ENCODE measurements at places on chromosomes 4 and X.

DNA sequence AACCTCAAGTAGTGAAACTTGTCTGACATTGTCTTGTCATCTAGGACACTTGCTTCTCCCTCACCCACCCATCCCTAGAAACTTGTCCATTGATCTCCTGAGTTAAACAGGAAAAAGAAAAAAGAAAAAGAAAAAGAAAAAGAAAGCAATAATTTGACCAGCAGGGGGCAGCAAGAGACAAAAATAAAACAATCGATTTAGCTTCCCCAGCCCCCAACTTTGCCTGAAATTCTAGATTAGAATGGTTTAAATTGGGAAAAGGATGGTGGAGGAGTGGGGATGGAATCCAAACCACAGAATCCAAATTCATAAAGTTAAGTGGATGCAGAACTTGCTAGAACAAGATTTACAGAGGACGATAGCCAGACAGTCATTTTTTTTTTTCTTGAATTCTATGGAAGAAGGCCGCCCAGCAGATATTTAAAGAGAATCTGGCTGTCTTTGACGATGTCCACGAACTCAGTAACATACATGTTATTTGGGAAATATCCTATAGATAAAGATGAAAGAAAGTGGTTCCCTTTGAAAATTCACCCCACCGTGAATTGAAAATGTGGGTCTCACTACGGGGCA is 282.9 kb downstream of the USP46 start:
- DNase-seq = no peak

DNA sequence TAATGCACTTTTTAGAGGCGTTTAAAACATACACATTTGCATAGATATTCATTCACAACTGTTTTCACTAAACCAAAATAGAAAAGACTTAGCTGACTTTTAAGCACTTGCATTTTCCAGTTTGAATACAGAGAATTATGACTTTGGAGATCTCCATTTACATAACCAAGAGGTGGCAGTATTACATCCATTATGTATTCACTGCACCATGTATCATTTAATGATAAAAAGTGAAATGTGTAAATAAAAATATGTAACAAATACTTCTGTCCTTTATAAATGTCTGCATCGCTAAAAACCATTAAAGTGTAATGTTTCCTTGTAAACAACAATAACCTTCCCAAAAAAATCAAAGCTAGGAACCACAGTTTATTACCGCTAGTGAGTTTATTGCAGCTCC is 413.2 kb downstream of the FGF13 start:
- DNase-seq = no peak

DNA sequence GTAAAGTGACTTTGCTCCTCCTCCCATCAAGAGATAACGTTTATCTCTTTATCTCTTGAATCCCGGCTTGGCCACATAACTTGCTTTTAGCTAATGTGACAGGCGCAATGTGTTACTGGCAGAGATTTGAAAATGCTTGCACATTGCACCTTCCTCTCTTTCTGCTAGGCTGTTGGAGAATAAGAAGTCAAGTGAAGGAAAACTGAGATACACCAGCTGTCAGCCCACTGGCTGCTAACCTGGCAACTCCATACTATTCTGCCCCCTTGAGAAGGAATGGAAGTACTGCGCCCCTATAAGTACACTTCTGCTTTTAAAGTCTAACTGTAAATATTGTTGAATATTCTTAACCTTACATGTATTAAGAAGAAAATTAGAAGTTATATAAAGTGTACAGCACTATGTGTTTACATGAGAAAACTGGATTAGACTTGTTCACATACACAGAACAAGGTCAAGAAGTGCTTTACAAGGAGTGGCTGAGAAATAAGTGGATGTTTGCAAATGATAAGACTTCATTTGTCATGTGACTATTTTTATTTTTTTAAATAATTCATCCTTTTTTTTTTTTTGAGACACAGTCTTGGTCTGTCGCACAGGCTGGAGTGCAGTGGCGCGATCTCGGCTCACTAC is 424.5 kb upstream of the CTSO start:
- DNase-seq = no peak

DNA sequence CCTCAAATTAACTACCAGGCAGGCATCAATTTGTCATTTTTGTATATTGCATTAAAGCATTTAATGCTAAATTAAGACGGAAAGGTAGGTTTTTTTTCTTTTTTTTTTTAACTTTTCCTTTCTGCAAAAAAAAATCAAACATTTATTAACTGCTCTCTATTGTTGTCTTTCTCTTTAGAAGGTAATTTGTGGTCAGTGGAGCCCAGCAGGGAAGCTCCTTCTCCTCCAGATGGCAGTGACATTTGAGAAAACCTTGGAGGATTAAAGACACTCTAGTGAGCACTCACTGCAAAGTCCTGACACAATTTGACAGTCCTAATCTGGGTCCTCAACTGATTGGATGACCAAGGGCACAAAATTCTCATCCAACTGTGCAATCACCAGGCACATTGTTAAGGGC is 102.4 kb downstream of the SLIT2 start:
- no peak for DNase-seq

DNA sequence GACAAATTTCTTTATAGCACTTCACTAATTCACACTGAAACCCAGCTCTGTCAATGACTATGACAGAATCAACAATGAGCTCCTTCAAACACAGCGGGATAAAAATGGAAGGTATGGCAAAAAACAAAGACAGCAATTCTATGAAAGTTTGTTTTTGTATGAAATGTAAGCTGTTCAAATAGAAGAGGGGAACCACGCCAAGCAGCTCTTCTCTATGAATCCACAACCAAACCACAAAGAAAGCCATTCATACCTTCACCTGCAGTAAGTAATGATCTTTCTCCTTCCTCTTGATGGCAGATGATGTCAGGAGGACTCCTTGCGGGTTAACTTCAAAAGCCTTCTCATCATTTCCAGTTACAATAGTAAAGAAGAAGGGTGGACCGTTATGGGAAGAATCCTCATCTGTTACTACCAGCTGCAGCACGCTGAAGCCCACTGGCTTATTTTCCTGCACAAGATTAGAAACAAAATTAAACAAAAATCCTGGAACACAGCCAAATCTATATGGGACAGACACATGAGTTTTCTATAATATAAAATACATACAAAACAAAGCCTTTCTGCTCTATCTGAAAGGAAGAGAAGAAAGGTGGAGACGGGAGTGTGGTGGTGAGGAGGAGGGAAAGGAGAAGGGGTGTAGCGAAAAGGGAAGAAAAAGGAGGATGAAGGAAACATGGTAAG is 48.9 kb upstream of the MTNR1A start:
- no peak for DNase-seq

GRCh38 chr4:168248176-168248710 is 70.3 kb downstream of the DDX60 start:
- no peak for DNase-seq

DNA sequence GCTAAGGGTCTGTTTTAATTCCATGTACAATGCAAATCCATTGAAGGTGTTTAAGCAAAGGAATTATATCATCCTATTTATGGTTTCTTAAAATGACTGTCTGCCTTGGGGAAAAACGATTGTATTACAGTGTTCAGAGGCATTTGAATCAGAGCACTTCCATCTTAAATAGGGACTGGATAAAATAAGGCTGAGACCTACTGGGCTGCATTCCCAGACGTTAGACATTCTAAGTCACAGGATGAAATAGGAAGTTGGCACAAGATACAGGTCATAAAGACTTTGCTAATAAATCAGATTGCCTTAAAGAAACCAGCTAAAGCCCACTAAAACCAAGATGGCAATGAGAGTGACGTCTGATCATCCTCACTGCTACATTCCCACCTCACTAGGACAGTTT is 1167.2 kb upstream of the PABPC4L start:
- no peak for DNase-seq

DNA sequence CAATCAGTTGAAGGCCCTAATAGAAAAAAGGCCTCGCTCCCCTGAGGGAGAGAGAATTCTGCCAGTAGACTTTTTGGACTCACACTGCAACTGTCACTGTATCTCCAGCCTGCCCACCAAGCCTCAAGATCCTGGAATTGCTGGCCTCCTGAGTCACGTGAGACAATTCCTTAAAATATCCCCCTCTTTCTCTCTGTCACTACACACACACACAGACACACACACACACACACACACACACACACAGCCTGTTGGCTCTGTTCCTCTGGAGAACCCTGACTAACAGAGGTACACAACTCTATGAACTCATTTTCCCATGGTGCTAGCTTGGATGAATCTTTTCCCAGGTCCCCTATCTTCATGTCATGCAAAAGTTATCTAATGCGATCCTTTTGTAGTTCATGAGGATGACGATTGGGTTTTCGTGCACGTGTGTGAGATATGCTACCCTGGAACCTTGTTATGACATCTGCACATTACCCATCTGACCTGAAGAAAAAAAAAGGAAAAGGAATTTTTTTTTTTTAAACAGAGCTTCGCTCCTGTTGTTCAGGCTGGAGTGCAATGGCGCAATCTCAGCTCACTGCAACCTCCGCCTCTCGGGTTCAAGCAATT is 13.7 kb downstream of the CLRN2 start:
- no peak for DNase-seq

DNA sequence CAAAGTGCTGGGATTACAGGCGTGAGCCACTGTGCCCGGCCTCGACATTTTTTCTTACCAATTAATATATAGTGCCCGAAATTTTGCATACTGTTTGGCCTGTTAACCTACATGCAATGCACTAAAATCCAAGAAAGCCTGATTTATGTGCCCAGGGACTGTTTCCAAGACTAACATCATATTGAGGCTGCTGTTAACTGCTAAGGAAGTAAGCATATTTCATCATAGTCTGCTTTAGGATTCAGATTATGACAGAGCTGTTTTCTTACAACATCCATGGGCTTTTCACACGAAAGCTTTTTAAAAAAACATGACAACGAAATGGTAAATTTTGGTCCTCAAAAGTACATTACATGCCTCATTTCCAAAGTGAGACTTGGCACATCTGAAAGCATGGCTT is 84.4 kb downstream of the STOX2 start:
- DNase-seq = no peak

- DNase-seq = no peak
Observed at GRCh38 chrX:99469439-99469838, 940.6 kb downstream of the PCDH19 start.
